ENCODE measurements at places on chromosomes 12 and 14. TPM values are rescaled to one million over a fixed set of nuclear protein-coding genes. Genes with fewer than 3 reads are reported as not detected.

DNA sequence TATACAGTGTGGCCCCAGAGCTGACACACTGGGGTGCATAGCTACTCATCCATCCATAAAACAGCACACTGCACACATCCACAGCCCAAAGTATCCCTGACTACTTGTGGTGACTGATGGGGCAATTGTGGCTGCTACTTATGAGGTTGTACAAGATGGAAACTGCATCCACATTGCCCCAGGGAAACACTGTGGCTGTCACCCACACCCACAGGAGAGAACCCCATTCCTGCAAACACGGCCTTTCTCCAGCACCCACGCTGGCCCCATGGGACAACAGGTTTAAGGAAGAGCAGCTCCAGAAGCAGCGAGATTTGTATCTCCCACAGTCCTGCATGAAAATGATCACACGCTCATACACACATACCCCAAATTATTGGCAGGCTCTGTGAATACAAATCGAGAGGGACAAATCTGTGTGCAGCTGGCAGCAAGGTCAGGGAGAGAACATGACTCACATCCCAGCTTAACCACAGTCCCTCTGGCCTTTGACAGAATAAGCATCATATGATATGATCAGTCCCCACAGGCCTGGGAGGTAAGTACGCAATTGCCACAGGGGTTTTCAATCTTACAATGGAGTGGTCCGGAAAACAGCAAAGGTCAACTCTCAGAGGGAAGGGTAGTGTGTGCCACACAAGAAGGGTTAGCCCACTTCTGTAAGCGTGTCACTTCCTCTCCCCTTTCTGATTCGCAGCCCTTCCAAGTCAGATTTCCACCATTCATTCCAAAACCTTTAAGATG is 61.9 kb downstream of the ESR2 start:
- DNase-seq, result no peak
- peaks cover 51% of the 10 kb centered on the region for H3K36me3 ChIP-seq
- H3K27me3 ChIP-seq, result no peaks in the 10 kb centered on the region
- H3K27ac ChIP-seq, result no peak overlapping the region
- no peaks in the 10 kb centered on the region for H3K4me1 ChIP-seq

GRCh38 chr12:24363177-24363754 is 413.8 kb upstream of the SOX5 start:
- H3K36me3 ChIP-seq, result no peaks in the 10 kb centered on the region
- H3K27ac ChIP-seq, result no peak overlapping the region
- no peak overlapping the region for H3K4me3 ChIP-seq
- H3K27me3 ChIP-seq, result no peaks in the 10 kb centered on the region
- no peak for DNase-seq

DNA sequence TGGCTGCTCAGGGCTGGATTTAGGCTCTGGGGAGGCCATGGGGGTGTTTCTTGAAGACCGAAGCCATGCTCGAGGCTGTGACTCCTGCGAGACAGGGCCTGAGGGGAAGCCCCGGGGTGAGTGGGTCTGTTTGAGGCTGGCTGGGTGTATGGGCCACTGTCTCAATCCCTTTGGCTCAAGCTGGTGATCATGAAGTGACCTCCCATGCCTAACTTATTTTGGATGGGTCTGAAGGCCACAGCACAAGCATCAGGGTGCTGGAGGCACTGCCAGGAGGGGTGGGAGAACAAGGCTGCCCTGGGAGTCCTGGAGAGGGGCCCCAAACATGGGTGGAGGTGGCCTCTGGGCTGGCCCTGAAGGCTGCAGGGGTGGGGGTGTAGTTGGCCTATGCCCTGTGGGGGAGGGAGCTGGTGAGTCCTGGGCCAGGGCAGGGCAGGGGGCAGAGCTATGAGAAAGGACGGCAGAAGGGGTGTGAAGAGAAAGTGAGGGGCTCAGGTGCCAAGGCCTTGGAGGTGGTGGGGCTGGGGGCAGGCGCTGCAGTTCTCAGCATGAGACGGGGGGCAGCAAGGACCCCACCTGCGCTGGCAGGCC is 100.9 kb downstream of the KIF26A start:
- H3K4me3 ChIP-seq, result no peak overlapping the region
- no peak overlapping the region for H3K27ac ChIP-seq
- no peak for DNase-seq
- H3K4me1 ChIP-seq, result no peaks in the 10 kb centered on the region
- H3K36me3 ChIP-seq, result no peaks in the 10 kb centered on the region

ACVRL1 gene
- total RNA-seq, result 38.7 TPM

- H3K27me3 ChIP-seq, result no peaks in the 10 kb centered on the region
- H3K36me3 ChIP-seq, result no peaks in the 10 kb centered on the region
- no peak overlapping the region for H3K4me3 ChIP-seq
- no peak for DNase-seq
These were observed 114.0 kb downstream of the ALX1 start for GRCh38 chr12:85394065-85394464.

GRCh38 chr12:100248886-100249285 is 18.0 kb downstream of the DEPDC4 start:
- no peaks in the 10 kb centered on the region for H3K36me3 ChIP-seq
- H3K27me3 ChIP-seq, result no peaks in the 10 kb centered on the region
- H3K4me3 ChIP-seq, result no peak overlapping the region
- no peak for DNase-seq
- no peak overlapping the region for H3K27ac ChIP-seq
- H3K4me1 ChIP-seq, result no peaks in the 10 kb centered on the region

- no peak for DNase-seq
- no peak overlapping the region for H3K27ac ChIP-seq
- no peak overlapping the region for H3K4me3 ChIP-seq
- H3K36me3 ChIP-seq, result no peaks in the 10 kb centered on the region
These were observed 43.5 kb downstream of the CCDC177 start for GRCh38 chr14:69531135-69531534.

- no peaks in the 10 kb centered on the region for H3K27me3 ChIP-seq
- no peak for DNase-seq
- no peak overlapping the region for H3K4me3 ChIP-seq
- H3K36me3 ChIP-seq, result no peaks in the 10 kb centered on the region
These were observed 114.4 kb downstream of the PRKCH start for GRCh38 chr14:61435563-61436337.

DNA sequence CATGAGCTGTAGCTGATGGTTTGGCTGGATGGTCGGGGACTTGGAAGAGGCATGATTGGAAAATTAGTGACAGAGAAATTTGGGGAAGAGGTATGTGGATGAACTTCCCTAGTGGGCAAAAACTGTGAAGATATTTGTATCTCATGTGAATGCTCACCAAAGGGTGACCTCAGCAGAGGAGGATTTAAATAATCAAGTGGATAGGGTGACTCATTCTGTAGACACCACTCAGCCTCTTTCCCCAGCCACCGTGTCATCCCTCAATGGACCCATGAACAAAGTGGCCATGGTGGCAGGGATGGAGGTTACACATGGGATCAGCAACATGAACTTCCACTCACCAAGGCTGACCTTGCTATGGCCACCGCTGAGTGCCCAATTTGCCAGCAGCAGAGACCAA is 60.8 kb upstream of the KRAS start:
- no peak overlapping the region for H3K4me3 ChIP-seq
- no peaks in the 10 kb centered on the region for H3K4me1 ChIP-seq
- no peaks in the 10 kb centered on the region for H3K36me3 ChIP-seq
- DNase-seq, result no peak
- H3K27ac ChIP-seq, result no peak overlapping the region
- H3K27me3 ChIP-seq, result no peaks in the 10 kb centered on the region

- peaks cover 38% of the 10 kb centered on the region for H3K36me3 ChIP-seq
- DNase-seq, result no peak
- peak overlapping the region; percentile 71 for H3K4me3 ChIP-seq
- H3K27me3 ChIP-seq, result no peaks in the 10 kb centered on the region
These were observed 12.4 kb upstream of the SNAPC1 start for GRCh38 chr14:61749867-61750266.

DNA sequence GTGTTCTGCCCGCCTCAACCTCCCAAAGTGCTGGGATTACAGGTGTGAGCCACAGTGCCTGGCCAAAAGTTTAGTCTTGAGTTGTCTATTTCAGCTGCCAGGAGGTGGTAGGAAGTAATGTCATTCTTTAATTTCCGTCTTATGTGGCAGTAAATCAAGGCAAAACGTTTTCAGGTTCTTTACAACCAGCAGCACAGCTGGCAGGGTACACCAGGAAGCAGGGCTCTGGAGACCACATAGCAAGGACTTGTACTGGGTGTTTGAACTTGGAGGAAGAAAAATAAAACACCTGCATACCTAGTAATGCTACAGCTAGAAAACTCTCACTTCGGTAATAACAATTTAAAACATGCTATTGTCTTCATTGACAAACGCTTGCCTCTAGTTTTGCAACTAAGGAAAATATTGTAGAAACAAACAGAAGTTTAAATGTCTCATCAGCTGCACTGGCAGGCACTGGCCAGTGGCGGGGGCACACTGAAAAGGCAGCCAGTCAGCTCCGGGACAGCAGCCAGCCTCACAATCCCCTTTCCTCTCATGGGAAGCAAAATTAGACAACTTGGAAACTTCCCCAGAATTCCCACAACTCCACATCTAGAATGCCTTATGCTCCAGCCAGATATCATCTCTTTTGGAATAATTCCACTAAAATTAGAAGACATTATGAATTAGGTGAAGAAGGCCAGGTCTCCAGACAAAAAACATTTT is 72.2 kb downstream of the CLIP1 start:
- H3K27ac ChIP-seq, result peak overlapping the region; percentile 55
- peaks cover 65% of the 10 kb centered on the region for H3K36me3 ChIP-seq
- DNase-seq, result peak; percentile 64
- peaks cover 9% of the 10 kb centered on the region for H3K4me1 ChIP-seq
- no peak overlapping the region for H3K4me3 ChIP-seq

All from heart right ventricle (tissue), 16 donors.